ENCODE measurements at places on chromosomes 3 and 15.

- no peak for DNase-seq
These were observed 7.4 kb downstream of the APPL1 start for GRCh38 chr3:57234613-57235575.

GRCh38 chr15:45442507-45443135 lies 64.3 kb upstream of the GATM start:
- peak; percentile 92 for DNase-seq

- DNase-seq: no peak
These were observed at the start of gene OR5K4 for GRCh38 chr3:98353554-98353953. OR5K4 (plus strand) TSS chr3:98353854; CDS start chr3:98353854, 0 bp downstream.

- DNase-seq: no peak
These were observed 502 bp downstream of the DPH3 start for GRCh38 chr3:16264174-16264707.

GRCh38 chr3:197368330-197368729 lies 69.9 kb upstream of the DLG1 start:
- no peak for DNase-seq

GRCh38 chr3:33690341-33690740 lies 27.7 kb downstream of the CLASP2 start:
- DNase-seq: no peak

GRCh38 chr15:29434280-29434679 lies 164.7 kb upstream of the NSMCE3 start:
- no peak for DNase-seq

GRCh38 chr3:114344492-114344891 lies 50.7 kb downstream of the TIGIT start:
- DNase-seq: no peak

DNA sequence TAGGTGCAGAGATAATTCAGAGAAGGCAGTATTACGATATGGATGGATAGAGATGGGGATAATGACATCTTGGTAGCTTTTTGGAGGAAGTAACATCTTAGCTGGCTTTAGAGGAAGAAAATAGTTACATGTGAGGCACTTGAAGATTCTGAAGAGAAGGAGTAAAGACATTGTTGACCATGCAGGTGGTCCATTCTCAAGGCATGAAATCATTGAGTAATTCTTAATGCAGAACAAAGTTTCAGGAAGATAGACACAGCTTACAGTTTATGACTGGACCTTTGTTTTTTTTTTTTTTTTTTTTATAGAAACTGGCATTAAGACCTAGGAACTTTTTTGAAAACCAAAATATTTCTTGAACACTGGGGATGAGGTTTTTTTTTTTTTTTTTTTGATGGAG lies 28.2 kb downstream of the MBNL1 start:
- peak; percentile 45 for DNase-seq

GRCh38 chr15:90221246-90221900 lies 12.4 kb downstream of the CIB1 start:
- DNase-seq: peak; percentile 62

DNA sequence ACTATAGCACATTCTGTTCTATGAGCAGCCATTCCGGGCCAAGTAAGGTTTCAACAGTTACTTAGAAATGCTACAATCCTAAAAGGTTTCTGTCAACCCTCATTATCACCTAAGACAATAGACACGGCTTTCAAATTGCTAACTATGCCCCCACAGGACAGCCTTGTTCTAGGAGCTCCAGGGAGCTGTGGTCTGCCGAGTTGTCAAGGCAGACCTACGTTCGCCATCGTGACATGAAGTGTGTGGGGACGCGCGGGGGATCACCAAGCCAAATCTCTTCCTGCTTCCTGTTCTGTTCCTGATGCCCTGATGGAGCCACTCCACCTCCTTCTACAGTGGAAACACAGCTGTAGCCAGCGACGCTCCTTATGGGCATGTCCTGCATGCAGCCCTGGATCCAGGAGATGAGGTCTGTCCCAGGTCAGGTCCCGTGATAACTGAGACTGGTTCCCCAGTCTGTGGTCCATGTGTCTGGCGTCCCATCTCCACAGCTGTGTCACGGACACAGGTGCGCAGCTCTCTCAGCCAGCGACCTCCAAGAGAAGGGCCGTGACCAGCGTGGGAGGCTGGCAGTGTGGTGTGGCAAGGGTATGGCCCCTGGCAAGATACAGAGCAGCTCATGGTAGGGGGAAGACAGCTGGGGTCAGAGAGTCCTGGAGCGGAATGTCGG lies 82.8 kb downstream of the PCSK6 start:
- DNase-seq: no peak

DNA sequence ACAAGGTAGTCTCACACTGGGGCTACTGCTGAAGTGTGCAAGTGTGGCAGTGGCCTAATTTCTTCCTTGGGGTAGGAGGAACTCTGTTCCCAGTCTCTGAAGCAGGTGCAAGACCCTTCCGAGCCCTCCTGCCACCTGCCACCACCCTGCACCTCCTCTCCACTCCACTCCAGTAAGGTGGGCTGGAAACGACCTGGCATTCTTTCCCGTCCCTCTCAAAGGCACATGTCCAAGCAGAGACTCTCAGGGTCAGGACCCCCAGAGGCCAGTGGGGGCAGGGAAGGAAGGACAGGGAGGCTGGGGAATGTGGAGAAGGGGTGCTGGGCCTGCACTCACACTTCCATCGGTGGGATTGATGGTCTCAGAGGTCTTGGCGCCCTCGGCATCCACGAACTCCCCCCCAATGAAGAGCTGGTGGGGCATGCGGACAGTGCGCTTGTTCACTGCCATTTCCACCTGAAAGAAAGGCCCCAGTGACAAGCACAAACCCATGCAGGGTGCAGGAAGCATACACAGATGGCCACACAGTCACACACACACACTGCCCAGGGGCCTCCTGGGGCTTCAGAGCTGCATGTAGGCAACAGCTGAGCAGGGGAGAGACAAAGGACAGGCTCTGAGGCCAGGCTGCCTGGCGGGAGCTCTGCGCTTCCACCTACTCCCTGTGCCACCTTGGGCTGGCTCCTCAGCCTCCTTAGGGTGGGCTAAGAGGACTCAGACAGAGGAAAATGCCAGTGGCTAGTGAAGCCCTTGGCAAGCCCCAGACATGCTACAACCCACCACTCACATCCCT lies 43.8 kb downstream of the ALDH1L1 start:
- no peak for DNase-seq

GRCh38 chr3:31639828-31640227 lies 107.1 kb downstream of the STT3B start:
- no peak for DNase-seq

- DNase-seq: no peak
These were observed 20.5 kb downstream of the SLC41A3 start for GRCh38 chr3:126063358-126063965.

DNA sequence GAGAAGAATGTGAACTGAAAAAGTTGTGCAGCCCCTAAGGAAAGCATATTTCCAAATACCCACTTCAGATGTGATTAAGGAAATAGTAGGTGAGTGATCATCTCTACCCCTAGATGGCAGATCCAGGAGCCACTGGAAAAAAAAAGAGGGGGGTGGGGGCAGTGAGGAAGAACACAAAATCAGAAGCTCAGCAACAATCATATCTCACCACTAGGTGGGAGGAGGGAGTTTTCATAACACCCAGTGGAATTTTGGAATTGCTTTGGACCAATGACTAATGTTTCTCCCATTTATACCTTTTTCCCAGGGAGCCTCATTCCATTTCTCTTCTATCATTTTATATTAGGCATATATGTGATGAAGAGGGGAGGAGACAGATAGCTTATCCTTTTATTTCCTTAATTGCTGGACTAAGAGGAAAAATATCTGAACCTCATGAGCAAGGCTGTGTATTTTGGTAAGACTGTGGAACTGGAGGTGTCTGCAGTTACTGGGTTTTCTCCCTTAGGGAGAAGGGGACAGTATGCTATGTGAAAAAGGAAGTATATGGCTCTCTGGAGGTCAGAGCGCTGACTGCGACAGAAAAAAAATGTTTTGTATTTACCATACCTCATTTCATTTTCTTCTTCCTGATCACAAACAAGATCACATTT lies 363.4 kb downstream of the GAP43 start:
- DNase-seq: peak; percentile 38

DNA sequence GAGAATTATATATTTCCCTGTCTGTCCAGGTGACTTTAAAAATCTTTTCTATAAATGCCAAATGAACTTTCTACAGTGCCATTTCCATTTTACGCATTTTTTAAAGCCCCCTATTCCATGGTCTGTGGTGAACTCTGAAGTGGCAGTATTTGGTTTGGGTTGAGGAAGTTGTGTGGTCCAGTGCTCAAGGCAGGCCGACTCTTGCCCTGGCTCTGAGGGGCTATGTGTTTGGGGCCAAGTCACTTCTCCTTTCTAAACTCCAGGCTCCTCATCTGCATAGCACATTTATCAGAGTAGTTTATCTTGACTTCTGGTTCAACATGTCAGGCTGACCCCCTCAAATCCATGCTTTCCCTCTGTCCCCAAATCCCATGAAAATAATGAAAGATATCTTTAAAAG lies 14.1 kb downstream of the TTC21A start:
- no peak for DNase-seq

GRCh38 chr3:5464649-5465048 lies 277.1 kb downstream of the EDEM1 start:
- no peak for DNase-seq

GRCh38 chr3:27312044-27312668 lies 57.0 kb downstream of the NEK10 start:
- peak; percentile 68 for DNase-seq

- DNase-seq: no peak
These were observed 199.3 kb upstream of the TBC1D5 start for GRCh38 chr3:17941766-17942165.

GRCh38 chr15:44368370-44368769 lies 59.1 kb upstream of the CTDSPL2 start:
- no peak for DNase-seq

- no peak for DNase-seq
These were observed 54.5 kb upstream of the ABHD17C start for GRCh38 chr15:80640531-80641121.

GRCh38 chr3:116432795-116433194 lies 12.5 kb downstream of the LSAMP start:
- DNase-seq: no peak

- no peak for DNase-seq
These were observed 87.6 kb downstream of the PDCD6IP start for GRCh38 chr3:33886015-33886414.

DNA sequence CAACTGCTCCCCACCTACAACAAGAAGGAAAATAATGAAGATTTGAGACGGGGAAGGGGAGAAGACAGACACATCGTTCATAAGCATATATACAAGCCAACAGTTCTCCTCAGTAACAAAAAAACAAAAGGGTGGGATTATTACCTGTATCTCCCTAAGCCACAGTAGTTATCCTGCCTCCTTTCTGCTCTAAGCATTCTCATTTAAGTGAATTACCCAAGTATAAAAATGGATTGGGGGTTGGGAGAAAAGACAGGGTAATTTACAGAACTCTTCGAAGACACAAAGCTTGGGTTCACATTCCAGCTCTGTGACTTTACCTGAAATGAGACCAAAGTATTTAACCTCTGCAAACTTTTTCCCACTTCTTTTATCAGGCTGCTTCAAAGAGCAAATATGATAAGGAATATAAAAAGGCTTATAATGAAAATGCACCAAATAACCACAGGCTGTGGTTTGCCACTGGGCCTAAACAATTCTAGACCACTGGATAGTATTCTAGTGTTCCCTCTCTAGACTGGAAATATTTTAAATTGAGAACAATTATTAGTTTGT lies 64.4 kb downstream of the UACA start:
- peak; percentile 39 for DNase-seq

DNA sequence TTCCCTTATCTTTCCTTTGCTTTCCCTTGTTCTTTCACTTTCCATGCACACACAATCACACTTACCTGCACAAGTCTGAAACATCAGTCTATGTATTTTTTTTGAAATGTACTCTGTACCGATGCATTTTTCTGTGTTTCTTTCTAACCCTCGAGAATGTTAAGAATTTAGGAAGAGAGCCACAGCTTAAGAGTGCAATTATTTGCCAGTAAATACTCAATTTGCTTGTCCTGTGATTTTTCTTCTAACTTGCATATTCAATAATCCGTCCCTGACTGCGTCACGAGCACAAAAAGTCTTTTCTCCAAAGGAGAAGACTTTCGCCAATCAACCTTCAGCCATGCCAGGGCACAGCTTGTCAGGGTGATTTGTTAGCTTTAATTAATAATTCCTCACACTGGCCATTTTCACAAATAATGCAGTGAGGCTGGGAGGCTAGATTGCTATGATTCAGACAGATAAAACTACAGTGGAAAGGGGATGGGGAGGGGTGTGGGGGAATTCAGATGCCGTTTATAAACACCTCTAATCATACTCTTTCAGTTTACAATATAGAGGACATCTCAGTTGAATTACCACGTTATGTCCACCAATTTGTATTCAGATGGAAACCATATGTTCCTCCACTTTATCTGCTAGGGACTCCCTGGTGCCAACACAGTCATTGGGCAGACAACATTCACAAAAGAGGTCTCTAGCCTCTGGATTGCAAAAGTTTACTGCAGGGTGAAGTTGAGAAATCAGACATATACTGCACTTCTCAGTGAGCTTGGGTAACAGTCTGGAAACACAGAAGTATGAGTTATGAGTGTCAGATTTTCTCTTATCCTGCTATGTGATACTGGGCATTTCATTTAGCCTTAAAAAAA lies 388.0 kb downstream of the ZBTB20 start:
- DNase-seq: peak; percentile 70

- no peak for DNase-seq
These were observed 137.2 kb upstream of the HES1 start for GRCh38 chr3:193998628-193999195.

- no peak for DNase-seq
These were observed at the start of gene MINAR1 for GRCh38 chr15:79431636-79432344. MINAR1 (plus strand) TSS chr15:79432336; CDS start chr15:79456148, 23,812 bp downstream.

GRCh38 chr15:45431511-45431910 lies 53.2 kb upstream of the GATM start:
- DNase-seq: no peak

GRCh38 chr3:150736316-150736719 lies 26.7 kb downstream of the SIAH2 start:
- peak; percentile 66 for DNase-seq

- DNase-seq: no peak
These were observed 172.5 kb downstream of the POTEB3 start for GRCh38 chr15:21267671-21268395.

DNA sequence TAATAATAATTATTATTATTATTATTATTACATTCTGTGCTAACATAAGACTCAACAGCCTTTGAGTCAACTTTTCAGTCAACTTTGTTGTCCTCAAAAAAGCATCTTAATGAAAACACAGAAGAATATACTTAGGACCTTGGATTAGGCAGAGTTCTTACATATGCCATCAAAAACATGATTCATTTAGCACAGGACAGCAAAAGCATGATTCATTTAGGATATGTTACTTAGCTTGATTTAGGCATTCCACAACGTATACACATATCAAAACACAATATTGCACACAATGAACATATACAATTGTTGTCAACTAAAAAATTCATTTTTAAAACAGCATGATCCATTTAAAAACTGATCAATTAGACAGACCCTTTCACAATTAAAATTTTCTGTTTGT lies 213.0 kb downstream of the FMN1 start:
- DNase-seq: no peak

DNA sequence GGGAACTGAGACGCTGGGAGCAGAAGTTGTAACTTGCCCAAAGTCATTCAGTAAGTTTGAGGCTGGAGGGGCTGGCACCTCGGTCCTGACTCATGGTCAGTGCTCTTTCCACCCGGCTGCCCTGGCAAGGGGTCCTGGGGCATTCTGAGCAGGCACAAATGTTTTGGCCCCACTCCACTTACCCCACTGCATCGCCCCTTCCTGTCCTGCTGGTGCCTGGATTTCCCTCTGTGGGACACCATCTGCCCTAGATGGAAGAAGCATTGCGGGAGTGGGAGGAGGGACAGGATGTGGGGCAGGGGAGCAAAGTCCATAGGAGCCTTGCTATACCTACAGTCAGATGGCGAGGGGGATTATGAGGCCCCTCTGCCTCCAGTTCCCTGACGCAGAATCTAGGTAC lies 4.5 kb downstream of the CORO2B start:
- DNase-seq: no peak

GRCh38 chr3:60337421-60337820 lies 913.8 kb downstream of the FHIT start:
- DNase-seq: no peak

Data from renal cortical epithelial cell (primary cell).